ENCODE measurements at places on chromosomes 5 and 9. TPM values are rescaled to one million over a fixed set of nuclear protein-coding genes. Genes with fewer than 3 reads are reported as not detected.

The C5orf52 gene
- total RNA-seq, result not detected

The OLFM1 gene
- total RNA-seq, result 47.8 TPM

The AGXT2 gene
- total RNA-seq, result not detected

The AQP3 gene
- total RNA-seq, result 203 TPM

The CD180 gene
- total RNA-seq, result 2.1 TPM

The REEP2 gene
- total RNA-seq, result 7.0 TPM

The ANKRD55 gene
- 0.34 TPM for total RNA-seq

Data from ureter (tissue), 1 donor.